Thyroid gland (tissue), 4 donors: ENCODE measurements at places on chromosomes 2 and 18. TPM values are rescaled to one million over a fixed set of nuclear protein-coding genes. Genes with fewer than 3 reads are reported as not detected.

Gene FMNL2
- total RNA-seq = 52.4 TPM

Gene SIX2
- total RNA-seq = 0.24 TPM

Gene DSG3
- not detected for total RNA-seq

Gene NFU1
- 68.3 TPM for total RNA-seq

Gene KCTD1
- 31.3 TPM for total RNA-seq

Gene B3GNT7
- 6.5 TPM for total RNA-seq

Gene GLB1L
- total RNA-seq = 24.6 TPM

Gene GYPC
- total RNA-seq = 50.8 TPM

Gene TMEM37
- 49.0 TPM for total RNA-seq

Gene SERPINB12
- total RNA-seq = not detected

Gene SELENOI
- total RNA-seq = 25.3 TPM

Gene EVA1A
- total RNA-seq = 3.6 TPM

Gene ACMSD
- total RNA-seq = not detected

Gene APLF
- total RNA-seq = 12.9 TPM

Gene SIX3
- not detected for total RNA-seq
